ENCODE measurements at places on chromosomes 4 and X.
A peak's percentile ranks its signal among the peaks of the same experiment; 100 is the strongest.

- DNase-seq, result no peak
Measured at GRCh38 chrX:85084770-85085393, 81.2 kb downstream of the APOOL start.

DNA sequence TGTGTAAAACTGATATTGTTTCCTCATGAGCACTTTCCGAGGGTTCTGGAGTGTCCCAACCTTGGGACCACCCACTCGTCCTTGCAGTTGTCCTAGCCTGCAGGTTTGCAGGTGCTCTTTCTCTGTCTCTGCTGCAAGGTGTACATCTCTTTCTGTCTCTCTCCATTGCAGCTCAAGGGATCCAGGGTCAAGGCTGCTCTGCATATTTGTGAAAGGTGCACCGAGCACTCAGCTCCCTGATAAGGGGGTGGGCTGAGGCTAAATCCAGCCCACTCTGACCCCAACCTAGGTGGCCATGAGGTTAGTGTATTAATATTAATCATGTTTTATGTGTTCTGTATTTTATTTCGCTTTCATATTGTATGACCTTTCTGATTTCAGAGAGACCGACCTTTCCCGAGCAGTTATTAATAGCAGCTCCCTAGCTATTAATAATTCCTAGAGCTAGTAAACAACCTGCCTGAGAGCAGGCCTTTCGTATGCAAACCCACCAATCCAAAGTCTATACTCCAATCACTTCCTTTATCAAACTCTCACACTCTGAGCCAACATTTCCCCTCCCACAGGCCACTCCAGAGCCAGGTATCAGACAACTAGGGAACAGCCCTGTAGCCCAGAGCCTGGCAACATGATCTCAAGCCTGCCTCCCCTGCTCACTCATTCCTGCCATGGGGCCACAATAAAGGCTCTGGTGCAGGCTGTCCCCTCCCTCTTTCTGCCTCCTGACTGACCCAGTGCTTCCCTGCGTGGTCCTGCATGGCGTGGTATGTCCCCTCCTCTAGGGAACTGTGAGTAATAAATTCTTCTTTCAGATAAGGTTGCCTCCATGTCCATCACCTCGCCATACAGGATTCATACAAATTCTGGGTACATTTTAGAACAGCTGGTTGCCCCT is 73.9 kb downstream of the SLC2A9 start:
- no peak for DNase-seq

GRCh38 chrX:74922922-74923543 is 2.2 kb downstream of the NEXMIF start:
- no peak for DNase-seq

DNA sequence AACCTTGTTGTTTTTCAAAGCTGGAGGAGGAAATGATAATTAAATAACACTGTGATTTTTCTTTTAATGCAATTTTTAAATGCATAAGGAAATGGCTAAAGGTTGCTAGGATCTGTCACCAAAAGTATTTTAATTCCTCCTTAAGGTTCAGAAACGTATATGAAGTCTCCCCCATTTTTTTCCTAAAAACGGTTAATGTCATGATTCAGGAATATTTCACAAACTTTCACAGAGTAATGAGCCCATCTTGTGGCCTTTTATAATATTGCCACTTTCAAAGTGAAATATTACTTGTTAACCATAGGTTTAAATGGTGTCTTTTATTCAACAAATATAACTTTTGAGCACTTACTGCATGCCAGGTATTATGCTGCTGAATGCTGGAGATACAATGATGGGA is 99.5 kb upstream of the USP38 start:
- DNase-seq, result no peak

- DNase-seq, result no peak
Measured at GRCh38 chr4:38994135-38994534, 38.1 kb downstream of the TMEM156 start.

DNA sequence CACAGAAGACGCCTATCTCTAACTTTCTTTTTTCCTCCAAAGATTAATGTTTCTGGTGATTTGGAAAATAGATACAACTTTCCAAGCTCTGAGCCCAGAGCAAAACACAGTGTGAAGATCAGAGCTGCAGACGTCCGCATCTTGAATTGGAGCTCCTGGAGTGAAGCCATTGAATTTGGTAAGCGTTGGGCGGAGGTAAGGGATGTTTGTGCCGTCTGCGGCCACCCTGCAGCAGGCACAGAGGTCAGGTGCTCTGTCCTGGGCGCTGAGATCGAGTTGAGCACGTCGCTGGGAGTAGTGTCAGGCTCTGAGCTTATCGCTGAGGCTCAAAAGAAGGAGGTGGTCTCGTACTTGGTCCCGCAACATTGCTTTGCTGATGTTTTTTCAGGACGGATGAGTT is 31.8 kb downstream of the CSF2RA start:
- no peak for DNase-seq

DNA sequence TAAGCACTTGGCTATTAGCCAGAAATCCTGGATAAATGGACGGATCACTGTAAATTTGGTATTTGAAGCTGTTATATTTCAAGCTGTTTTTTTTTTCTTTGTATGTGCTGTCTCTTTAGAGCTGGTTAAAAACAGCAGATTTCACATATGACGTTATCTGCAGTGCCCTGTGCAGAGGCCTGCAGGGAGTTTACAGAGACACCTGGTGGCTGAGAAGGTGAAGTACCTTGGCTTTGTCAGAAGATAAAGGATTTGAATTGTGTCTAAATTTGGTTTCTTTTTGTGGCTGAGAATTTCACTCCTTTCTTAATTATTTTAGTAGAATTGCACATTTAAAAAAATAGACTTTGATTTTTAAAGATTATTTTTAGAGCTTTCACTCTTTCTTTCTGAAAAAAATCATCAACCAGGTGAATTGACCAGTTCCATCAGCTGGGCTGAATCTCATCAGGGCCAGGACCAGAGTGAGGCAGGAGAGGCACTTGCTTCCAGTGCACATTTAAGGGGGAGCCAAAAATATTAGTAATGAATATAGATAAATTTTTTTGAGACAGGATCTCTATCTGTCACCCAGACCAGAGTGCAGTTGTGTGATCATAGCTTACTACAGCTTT is 9.6 kb upstream of the CHRNA9 start:
- DNase-seq, result no peak

DNA sequence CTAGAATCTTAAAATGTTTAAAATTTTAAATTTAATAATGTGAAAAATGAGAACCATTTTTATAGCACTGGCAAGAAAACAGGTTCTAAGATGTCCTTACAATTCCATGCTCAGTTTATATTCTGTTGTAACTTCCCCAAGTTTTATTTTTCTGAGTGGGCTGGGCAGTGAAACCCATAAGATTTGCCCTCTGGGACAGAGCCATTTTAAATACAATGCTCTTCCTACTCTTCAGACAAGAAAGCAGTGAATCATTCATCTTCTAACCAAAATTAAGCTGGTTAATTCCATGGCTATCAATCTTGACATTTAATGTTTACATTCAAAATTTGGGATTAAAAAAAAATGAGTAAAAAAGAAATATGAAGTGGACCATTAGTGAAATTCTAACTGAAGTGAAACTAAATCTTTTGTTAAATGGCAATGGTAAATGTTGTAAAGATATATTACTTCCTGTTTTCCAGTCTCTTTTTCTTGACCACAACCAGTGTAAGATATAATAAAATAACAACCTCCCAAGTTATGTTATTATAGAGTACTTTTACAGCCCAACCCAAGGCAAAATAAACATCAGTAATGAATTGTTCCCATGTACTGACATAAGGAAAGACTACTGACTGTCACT is 37.2 kb upstream of the PTPN13 start:
- DNase-seq, result no peak

GRCh38 chrX:153814591-153815315 is 15.6 kb downstream of the PDZD4 start:
- no peak for DNase-seq

GRCh38 chr4:20384456-20384855 is 132.8 kb downstream of the SLIT2 start:
- DNase-seq, result no peak

- no peak for DNase-seq
Measured at GRCh38 chr4:67746797-67747495, 7.2 kb downstream of the GNRHR start.

DNA sequence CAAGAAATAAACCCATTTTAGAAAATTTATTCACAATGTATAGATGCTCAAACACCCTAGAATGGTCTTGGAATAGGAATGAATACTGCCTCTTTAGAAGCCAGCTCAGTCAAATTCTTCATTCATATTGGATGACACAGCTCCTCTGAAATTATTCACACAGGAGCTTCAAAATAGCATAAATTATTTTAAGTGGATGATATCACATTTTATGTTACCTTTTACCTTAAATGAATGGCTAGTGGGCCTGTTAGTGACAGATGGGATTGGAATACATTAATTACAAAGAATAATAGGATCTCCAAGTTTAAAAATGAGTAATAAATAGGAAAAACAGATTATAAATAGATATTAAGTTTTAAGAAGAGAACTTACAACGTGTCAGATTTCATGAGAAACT is 184.4 kb downstream of the GABRB1 start:
- no peak for DNase-seq

- DNase-seq, result no peak
Measured at GRCh38 chr4:26717332-26717731, 133.4 kb downstream of the TBC1D19 start.

GRCh38 chr4:101348995-101349800 is 1.9 kb upstream of the PPP3CA start:
- DNase-seq, result peak; percentile 1

DNA sequence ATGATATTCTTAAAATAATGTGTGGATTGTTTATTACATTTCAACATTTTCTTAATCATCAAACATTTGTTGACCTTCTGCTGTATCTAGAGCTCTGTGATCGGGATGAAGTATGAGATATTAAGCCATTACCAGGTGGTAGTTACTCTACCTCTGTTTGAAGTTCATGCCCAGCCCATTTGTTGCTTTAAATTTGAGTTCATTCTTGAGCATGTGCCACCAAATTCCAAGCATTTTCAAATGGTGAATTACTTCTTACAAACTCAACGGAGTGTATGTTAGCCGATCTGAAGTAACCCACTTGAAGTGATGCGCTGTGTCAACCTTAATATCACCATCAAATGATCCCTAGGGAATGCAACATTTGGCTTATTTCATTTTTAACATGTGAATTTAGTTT is 7.3 kb upstream of the DTHD1 start:
- DNase-seq, result no peak

DNA sequence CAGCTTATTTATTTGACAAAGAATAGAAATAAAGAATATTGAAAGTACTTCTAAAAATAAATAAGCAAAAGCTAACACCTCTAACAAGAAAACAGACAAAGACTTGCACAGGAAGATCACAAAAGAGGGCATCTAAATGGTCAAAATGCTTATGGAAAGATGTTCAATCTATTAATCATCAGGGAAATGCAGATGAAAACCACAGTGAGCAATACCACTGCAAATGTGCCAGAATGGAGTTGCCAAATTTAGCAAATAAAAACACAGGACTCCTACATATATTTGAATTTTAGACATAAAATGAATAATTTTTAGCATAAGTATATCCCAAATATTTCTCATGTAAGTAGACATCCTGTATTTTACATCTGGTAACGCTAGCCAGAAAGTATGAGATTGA is 56.1 kb upstream of the HPGD start:
- DNase-seq, result no peak

- DNase-seq, result no peak
Measured at GRCh38 chr4:132542228-132542627, 606.9 kb upstream of the PCDH10 start.

DNA sequence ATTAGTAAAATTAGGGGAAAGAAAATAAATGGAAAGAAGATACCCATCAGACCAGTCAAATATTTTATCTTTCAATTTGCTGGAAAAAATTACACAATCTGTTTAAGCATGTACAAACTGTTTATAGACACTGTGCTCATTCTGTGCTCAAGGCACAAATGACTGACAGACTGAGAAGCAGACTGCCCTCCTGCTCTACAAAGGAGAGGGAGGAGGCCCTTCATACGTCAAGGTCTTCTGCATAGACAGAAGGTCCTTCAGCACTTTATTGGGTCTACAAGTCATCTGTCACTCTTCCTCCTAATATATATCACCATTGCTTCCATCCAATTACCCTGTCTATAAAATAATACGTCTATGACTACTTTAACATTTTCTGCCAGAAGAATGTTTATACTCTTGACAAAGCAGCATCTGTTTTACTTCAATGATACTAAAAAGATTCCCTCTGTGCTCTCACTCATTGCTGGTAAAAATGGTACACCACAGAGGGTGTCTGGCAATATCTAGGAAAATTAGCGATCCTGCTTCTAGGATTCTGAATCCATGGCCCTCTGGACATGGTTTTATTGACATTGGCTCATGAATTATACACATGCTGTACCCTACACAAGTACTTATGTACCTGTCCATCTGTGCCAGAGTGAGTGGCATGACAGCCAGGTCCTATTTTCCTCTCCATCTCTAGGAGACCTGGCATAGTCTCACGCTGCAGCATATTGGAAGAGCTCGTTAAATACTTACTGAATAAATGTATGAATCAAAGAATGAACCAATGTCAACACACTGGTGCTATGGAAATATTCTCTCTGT is 11.3 kb downstream of the SLC10A6 start:
- DNase-seq, result no peak

GRCh38 chr4:168509786-168510185 is 12.9 kb downstream of the PALLD start:
- no peak for DNase-seq

GRCh38 chrX:24335871-24336270 is 22.0 kb upstream of the SUPT20HL2 start:
- DNase-seq, result no peak

DNA sequence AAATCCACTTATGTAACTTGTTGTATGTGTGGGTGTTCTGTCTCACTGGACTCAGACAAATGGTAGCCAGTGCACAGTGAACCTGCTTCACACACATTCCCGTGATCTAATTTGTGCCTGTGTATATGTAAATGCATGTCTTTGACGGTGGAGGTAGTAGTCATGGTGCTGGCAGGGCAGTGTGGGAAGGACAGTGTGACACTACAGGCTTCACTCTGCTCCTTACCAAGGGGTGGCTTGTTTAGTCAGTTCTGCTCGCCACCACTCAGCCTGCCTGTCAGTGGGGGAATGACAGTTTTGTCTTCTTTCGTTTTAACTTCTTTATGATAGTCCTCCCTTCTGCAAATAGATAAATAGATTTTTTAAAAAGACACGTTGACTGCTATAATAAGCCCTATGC is 17.7 kb upstream of the PAQR3 start:
- no peak for DNase-seq

- no peak for DNase-seq
Measured at GRCh38 chr4:110059556-110060191, 138.7 kb downstream of the ELOVL6 start.

- no peak for DNase-seq
Measured at GRCh38 chr4:16183604-16184003, 42.7 kb downstream of the TAPT1 start.

GRCh38 chr4:52957220-52957686 is 95.1 kb downstream of the RASL11B start:
- no peak for DNase-seq

DNA sequence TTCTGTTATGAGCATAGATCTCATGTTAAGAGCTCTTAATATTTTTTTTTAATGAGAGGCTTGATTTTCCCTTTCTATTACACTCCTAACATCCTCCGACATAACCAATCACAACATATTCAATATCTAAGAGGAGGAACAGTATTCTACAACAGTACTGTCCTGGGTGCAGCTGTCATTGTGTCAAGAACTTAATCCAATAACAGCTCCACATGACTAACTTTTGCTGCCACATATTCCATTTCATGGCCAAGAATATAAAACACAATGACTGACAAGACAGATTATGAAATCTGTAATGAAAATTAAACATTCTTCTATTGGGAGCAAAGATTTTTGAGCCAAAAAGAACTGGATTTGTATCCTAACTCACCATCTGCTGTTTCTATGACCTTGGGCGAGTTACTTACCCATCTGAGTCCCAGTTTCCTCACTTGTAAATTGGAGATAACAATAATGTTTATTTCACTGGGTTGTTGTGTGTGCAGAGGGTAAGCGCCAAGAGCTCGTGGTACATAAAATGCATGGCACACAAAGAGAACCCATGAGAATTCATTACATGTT is 405.6 kb downstream of the SPRY1 start:
- no peak for DNase-seq

Measured in substantia nigra (tissue), 51 donors.